Type B pancreatic cell (in vitro differentiated cells): ENCODE measurements at places on chromosomes 6 and 20.

DNA sequence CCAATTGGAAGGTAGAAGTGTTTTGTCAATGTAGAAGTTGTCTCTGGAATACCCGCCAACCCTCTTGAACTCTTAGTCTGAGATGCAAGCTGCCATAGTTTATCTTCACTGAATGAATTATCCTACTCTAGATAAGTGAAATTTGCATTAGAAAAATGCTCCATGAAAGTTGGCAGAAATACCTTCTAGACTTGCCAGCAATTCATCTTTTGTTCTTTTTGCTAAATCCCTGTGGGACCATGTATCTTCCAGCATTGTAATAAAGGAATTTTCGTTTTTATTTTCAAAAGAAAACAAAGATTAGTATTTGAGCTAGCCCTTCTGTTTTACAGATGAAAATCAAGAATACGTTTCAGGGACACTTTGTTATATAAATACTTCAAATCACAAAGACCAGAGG is 244.2 kb downstream of the CBLN4 start:
- DNase-seq, result no peak

GRCh38 chr20:62460678-62461077 is 15.1 kb downstream of the GATA5 start:
- DNase-seq, result no peak

- no peak for DNase-seq
These were observed 1590.8 kb downstream of the KHDRBS2 start for GRCh38 chr6:60695232-60695631.

DNA sequence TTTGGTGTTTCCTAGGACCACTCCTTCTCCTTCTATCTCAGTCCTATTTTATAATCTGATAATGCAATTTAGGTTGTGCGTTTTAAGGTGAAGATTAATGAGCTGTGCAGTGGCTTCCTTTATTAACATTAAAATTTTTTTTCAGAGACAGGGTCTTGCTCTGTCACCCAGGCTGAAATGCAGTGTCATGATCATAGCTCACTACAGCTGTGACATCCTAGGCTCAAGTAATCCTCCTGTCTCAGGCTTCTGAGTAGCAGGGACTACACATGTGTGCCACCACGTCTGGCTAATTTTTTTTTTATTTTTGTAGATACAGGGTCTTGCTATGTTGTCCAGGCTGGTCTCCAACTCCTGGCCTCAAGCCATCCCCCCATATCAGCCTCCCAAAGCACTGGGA is 53.0 kb upstream of the DSP start:
- DNase-seq, result no peak

- DNase-seq, result no peak
These were observed 34.3 kb downstream of the CTNNBL1 start for GRCh38 chr20:37727957-37728634.

- no peak for DNase-seq
These were observed 13.8 kb upstream of the POLR1H start for GRCh38 chr6:30047220-30047619.

- DNase-seq, result no peak
These were observed 10.9 kb upstream of the ZNF831 start for GRCh38 chr20:59152559-59153354.

- no peak for DNase-seq
These were observed 67.0 kb upstream of the TNFAIP3 start for GRCh38 chr6:137799950-137800568.

DNA sequence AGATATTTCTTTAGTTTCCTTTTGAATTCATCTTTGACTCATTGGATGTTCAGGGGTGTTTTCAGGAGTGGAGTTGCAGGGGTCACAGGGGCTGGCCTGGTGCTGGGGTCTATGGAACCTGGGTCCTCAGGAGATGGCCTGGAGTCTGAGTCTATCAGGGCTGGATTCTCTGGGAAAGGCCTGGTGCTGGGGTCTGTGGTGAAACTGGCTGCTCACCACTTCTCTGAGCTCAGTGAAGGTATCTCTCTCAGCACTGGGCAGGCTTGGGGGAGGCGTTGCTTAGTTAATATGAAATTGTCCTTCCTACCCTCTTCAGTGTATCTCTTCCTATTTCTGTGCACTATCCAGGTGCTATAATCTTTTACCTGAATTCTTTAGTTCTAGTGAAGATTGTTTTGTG is 83.1 kb upstream of the SLC24A3 start:
- no peak for DNase-seq

- DNase-seq, result no peak
These were observed 194.1 kb downstream of the RIMS1 start for GRCh38 chr6:72080260-72080941.

- no peak for DNase-seq
These were observed 7.7 kb downstream of the RRP36 start for GRCh38 chr6:43029120-43029519.

GRCh38 chr6:20403766-20404640 is 2.3 kb downstream of the E2F3 start:
- peak; percentile 73 for DNase-seq

- DNase-seq, result peak; percentile 13
These were observed 29.1 kb upstream of the APCDD1L start for GRCh38 chr20:58544286-58544685.

DNA sequence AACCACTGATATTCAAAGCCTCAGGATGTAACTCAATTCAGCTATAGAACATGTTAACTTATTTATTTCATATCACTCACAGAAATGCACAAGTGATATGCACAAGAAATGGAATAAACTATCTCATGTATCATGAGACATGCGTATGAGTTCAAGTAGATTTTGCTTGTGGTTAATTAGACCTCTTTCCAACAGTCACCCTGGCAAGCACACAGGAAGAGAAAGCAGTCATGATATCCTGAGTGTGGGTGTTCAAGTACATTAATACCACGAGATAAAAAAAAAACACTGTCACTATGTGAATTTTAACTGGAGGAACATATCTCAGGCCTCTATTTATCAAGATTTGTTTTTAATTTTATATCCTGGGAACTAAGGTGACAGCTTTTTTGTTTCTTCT is 64.2 kb downstream of the LAMP5 start:
- DNase-seq, result no peak

DNA sequence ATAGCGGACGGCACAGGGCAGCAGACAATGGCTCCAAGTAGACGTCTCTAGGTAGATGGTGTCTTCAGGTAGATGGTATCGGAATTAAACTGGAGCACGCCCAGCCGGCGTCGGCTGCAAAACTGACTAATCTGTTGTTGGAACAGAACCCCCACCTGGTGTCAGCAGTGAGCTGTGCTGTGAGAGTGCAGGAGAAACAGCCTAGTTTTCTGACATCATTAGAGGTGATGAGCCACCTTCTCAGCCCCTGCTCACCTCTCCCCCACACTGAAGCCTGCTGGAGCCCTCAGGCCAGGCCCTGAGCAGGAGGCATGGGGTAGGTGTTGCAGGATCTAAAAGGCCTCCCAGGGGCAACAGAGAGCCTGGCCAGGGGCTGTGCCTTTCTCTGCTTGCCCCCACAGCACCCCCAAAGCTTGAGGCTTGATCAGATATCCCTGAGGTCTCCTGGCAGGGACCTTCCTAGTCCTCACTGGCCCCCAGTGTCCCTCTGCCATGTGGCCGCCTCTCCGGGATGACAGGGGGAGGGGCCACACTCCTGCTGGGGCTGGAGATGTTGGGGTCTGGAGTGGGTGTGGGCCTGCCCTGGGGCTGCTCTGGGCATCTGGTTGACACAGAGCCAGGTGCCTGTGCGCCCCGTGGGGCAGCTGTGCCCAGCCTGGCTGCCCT is 6.9 kb upstream of the HELZ2 start:
- no peak for DNase-seq

- DNase-seq, result peak; percentile 94
These were observed at the start of gene HSF2 for GRCh38 chr6:122399348-122400120. Gene HSF2 (plus strand): TSS chr6:122399652. CDS start chr6:122399738, 86 bp downstream.

DNA sequence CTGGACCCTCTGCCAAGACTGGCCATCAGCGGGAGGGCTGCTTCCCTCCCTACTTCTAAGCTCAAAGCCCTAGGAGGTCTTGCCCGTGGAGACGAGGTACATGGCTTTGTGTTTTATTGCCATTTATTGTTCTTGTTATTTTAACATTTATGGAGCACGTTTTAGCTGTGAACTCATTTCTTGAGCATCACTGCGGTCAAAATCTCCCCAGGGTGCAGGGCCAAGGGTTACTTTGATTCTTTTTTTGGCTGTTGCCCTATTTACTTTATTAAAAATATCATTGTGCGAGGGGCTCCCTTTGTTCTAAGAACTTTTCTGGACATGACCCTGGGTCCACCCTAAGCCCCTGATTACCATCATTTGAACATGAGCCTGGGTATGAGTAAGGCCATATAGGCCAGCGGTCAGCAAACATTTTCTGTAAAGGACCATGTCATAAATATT is 51.6 kb downstream of the EYA2 start:
- no peak for DNase-seq

- DNase-seq, result no peak
These were observed 54.1 kb upstream of the UBR2 start for GRCh38 chr6:42509765-42510164.

DNA sequence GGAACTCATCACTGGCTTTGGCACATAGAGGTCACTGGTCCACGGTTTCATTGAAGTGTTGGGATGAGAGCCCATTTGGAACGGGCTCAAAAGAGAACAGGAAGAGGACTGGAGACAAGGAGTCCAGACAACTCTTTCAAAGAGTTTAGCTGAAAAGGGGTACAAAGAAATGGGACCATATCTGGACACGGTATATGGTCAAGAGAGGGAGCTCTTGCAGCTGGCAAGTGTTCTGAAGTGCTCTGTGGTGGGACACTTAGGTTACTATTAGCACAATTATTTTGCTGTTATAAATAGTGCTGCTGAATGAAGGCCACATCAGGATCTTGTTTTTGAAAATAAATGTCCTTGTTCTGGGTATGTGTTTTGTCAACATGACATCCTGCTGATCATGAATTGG is 4.6 kb downstream of the SGK2 start:
- DNase-seq, result no peak

- no peak for DNase-seq
These were observed 81.7 kb downstream of the COL9A1 start for GRCh38 chr6:70221025-70221714.

DNA sequence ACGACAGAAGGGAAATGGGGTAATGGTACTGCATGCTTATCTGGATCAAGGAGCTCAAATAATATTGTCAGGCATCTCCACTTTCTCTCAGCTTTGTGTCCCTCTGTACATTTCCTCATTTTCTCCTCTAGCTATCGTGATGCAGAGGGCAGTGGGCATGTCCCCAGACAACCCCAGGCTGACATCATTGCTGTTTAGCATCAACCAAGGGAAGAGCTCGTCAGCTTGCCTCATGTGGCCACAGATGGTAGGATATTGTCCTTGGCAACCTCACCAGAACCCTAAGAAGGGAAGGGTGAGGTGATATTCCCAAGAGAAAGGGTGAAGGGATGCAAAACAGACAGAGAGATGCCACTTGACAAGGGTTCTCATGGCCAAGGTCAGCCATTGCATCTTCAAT is 58.3 kb downstream of the MAFB start:
- DNase-seq, result no peak

GRCh38 chr6:111776236-111777221 is 96.7 kb downstream of the FYN start:
- DNase-seq, result no peak

- no peak for DNase-seq
These were observed 2.8 kb downstream of the CPNE1 start for GRCh38 chr20:35661908-35662307.

- DNase-seq, result no peak
These were observed 756.3 kb downstream of the BCKDHB start for GRCh38 chr6:80862756-80863155.

DNA sequence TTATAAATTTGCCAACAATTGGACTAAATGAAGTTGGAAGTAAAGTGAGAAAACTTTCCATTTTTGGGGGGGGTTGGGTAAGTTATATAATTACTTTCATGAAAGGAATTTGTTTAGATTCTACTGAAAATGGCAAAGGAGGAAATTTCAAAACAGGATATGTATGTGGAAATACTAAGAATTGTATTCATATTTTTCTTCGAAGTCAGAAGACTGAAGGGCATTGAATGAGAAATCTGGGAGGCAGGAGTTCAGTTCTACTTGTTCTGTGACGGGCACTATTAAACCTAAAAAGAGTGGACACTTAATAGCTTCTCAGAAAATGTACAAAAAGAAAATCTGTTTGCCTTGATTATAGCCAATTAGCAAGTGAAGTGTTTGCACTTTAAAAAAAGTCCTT is 114.7 kb downstream of the PRIM2 start:
- DNase-seq, result no peak

GRCh38 chr20:5557123-5557522 is 193.1 kb upstream of the SHLD1 start:
- DNase-seq, result no peak

DNA sequence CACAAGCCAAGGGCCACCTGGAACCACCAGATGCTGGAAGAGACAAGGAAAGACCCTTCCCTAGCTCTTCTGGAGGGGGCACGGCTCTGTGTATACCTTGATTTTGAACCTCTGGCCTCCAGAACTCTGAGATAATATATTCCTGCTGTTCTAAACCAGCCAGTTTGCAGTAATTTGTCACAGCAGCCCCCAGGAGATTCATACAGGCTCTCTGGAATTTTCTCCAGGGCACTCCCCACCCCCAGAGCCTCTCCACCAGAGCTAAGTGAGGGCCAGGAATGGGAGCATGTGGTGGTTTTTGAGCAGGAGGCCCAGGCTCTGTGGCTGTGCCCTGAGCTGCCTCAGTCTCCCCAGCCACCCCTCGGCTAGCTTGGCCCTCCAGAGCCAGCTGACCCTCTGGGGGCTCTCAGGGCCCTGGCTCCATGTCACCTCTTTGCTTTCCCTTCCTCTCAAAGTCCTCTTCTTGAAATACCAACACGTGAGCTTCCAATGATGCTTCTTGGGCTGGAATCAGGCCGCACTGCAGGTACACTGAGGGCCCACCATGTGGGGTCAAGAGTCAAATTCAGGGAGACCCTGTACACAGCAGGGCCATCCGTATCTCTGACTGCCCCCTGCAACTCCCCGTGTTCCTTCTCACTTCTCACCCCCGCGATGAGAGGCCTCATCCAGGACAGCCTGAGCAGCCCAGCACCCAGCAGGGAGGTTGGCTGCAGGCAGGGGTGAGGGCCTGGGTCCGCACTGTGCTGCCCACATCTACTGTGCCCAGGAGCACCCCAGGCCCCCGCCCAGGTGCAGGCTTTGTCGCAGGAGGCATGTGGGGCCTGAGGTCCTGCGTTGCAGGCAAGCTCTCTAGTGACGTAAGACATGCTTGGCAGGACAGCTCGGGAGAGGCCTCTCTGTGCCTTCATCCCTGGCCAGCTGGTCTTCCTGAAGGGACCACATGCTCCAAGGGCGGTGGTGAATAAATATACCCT is 155.5 kb downstream of the ANKRD60 start:
- no peak for DNase-seq

- no peak for DNase-seq
These were observed 502.4 kb downstream of the LMBRD1 start for GRCh38 chr6:69294407-69294806.

DNA sequence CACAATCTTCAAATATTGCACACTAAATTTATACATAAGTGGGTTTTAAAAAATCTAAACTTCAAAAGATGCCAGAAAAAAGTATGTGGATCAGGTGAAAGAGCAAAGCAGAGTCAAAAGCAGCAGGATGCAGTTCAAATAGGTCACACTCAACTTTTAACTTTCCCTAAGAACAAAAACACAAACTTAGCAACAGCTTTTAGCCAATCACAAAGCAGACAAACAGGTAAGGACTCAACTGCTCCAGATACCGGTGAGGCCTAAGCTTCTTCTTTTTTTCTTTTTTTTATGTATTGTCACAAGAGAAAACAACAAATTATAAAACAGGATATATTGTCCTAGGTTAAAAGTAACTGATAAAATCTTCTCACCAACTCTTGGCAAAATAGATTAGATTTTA is 74.7 kb downstream of the SESN1 start:
- no peak for DNase-seq

GRCh38 chr6:134593887-134594286 is 276.0 kb upstream of the SGK1 start:
- no peak for DNase-seq
